Effector memory CD8-positive, alpha-beta T cell (primary cell): ENCODE measurements at places on chromosomes 6 and 20.

GRCh38 chr6:8207869-8208191 lies 105.5 kb upstream of the EEF1E1 start:
- no peaks in the 10 kb centered on the region for H3K36me3 ChIP-seq
- H3K4me3 ChIP-seq, result no peak overlapping the region
- no peak for DNase-seq
- H3K4me1 ChIP-seq, result no peaks in the 10 kb centered on the region

DNA sequence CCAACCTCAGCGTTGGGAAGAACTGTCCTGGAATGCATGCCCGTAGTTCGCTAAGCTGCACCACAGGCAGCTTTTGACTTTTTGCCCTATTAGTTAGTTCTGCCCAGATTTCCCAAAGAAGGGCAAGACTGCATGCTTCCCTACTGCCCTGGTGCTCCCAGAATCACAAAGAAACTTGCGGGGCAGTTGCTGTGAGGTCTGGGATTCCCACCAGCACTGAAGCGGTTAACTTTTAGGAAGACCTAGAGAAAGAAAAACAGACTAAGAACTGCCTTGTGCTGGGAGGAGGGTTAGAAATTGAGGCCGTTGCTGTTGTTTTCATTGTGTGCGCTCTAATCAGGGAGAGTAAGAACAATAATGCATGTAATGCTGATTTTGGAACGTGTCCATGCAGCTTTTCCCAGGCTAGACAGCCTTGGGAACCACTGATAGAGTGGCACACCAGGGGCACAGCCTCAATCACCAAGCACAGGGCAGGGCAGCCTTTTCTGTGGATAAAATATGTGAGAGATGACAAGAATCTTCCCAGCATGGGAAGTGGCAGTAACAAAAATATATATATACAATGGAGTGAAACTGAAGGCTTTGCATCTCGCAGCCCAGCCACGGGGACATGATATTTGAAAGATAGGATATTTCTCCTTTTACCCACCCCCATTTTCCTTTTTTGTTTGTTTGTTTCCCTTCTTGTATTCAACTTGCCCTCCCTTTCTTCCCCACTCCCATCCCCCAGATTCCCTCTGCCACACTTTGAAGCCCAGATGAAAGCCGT lies 137.7 kb upstream of the HEY2 start:
- H3K27ac ChIP-seq, result no peak overlapping the region
- no peak for DNase-seq
- no peak overlapping the region for H3K4me3 ChIP-seq
- H3K27me3 ChIP-seq, result peaks cover 30% of the 10 kb centered on the region

DNA sequence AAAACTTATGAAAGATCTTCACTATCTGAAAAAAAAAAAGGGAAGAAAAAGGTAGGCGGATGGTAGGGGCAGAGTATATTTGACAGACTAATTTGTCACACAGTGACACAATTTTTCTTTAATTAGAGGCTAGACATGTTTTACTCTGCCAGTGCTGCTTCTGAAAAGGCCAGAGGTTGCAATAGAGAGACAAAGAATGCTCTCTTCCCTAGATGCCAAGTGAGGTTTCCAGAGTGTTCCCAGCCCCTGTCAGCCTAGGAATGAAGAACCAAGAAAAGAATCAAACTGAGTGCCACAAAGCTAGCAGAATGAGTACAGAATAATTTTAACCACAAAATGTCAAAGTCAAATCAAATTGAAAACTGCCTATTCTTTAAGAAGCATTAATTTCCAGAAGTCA lies 13.0 kb downstream of the PNISR start:
- no peak for DNase-seq
- H3K36me3 ChIP-seq, result peaks cover 67% of the 10 kb centered on the region
- H3K27ac ChIP-seq, result peak overlapping the region; percentile 35
- no peaks in the 10 kb centered on the region for H3K27me3 ChIP-seq
- peaks cover 16% of the 10 kb centered on the region for H3K4me1 ChIP-seq

- peak overlapping the region; percentile 32 for H3K27ac ChIP-seq
- H3K27me3 ChIP-seq, result no peaks in the 10 kb centered on the region
- peaks cover 4% of the 10 kb centered on the region for H3K4me1 ChIP-seq
Observed at GRCh38 chr20:56501116-56501515, 23.4 kb upstream of the FAM209A start.

- no peak for DNase-seq
- H3K36me3 ChIP-seq, result peaks cover 50% of the 10 kb centered on the region
- no peaks in the 10 kb centered on the region for H3K27me3 ChIP-seq
- peaks cover 9% of the 10 kb centered on the region for H3K4me1 ChIP-seq
Observed at GRCh38 chr6:13641315-13641714, 26.2 kb downstream of the NOL7 start.

GRCh38 chr6:135901774-135902524 lies 50.4 kb downstream of the PDE7B start:
- H3K27ac ChIP-seq, result no peak overlapping the region
- H3K4me1 ChIP-seq, result no peaks in the 10 kb centered on the region
- no peak for DNase-seq
- no peak overlapping the region for H3K4me3 ChIP-seq
- no peaks in the 10 kb centered on the region for H3K36me3 ChIP-seq
- no peaks in the 10 kb centered on the region for H3K27me3 ChIP-seq

GRCh38 chr6:163398815-163399214 lies 15.7 kb upstream of the QKI start:
- peaks cover 24% of the 10 kb centered on the region for H3K27me3 ChIP-seq
- H3K4me1 ChIP-seq, result no peaks in the 10 kb centered on the region
- H3K27ac ChIP-seq, result no peak overlapping the region

- H3K27me3 ChIP-seq, result no peaks in the 10 kb centered on the region
- H3K36me3 ChIP-seq, result no peaks in the 10 kb centered on the region
- H3K4me1 ChIP-seq, result peaks cover 22% of the 10 kb centered on the region
- DNase-seq, result peak; percentile 11
Observed at GRCh38 chr6:45310118-45310788, 17.9 kb upstream of the RUNX2 start.
